Smooth muscle cell of the umbilical artery (primary cell): ENCODE measurements at places on chromosomes 16 and 17. TPM values are rescaled to one million over a fixed set of nuclear protein-coding genes. Genes with fewer than 3 reads are reported as not detected.

The MT1G gene
- not detected in 2 replicates for total RNA-seq

The GRB2 gene
- total RNA-seq = 83.1 and 102 TPM in 2 replicates

The KRTAP9-2 gene
- not detected in 2 replicates for total RNA-seq

The SLFN14 gene
- not detected in 2 replicates for total RNA-seq

The HID1 gene
- total RNA-seq = 0.18 and 0.30 TPM in 2 replicates

The CES1 gene
- 0.30 TPM in 1 of 2 replicates, not detected in the other for total RNA-seq

The HSPB9 gene
- 0.14 TPM in 1 of 2 replicates, not detected in the other for total RNA-seq

The TMC8 gene
- total RNA-seq = not detected in 2 replicates

The SMIM5 gene
- total RNA-seq = not detected in 2 replicates

The SIAH1 gene
- total RNA-seq = 21.2 and 37.4 TPM in 2 replicates

The PPL gene
- under 0.01 and 0.05 TPM in 2 replicates for total RNA-seq

The KRT31 gene
- not detected in 2 replicates for total RNA-seq

The KRT36 gene
- not detected in 2 replicates for total RNA-seq

The KRT32 gene
- total RNA-seq = 0.09 TPM in 1 of 2 replicates, not detected in the other

The CIBAR2 gene
- total RNA-seq = not detected in 2 replicates

The QRICH2 gene
- 4.8 and 5.1 TPM in 2 replicates for total RNA-seq

The CCT6B gene
- 0.51 and 1.2 TPM in 2 replicates for total RNA-seq

The CRYBA1 gene
- total RNA-seq = not detected in 2 replicates

The SRP68 gene
- 41.3 and 66.1 TPM in 2 replicates for total RNA-seq

The TEX14 gene
- under 0.01 and 0.05 TPM in 2 replicates for total RNA-seq

The KIF19 gene
- total RNA-seq = not detected in 2 replicates

The ZFPM1 gene
- total RNA-seq = 3.9 and 6.0 TPM in 2 replicates

The HP gene
- total RNA-seq = not detected in 2 replicates

The TEKT5 gene
- total RNA-seq = not detected in 2 replicates

The EXOC3L1 gene
- total RNA-seq = not detected in 2 replicates

The GPRC5C gene
- 0.09 and 0.89 TPM in 2 replicates for total RNA-seq

The GNGT2 gene
- not detected in 2 replicates for total RNA-seq

The GAS2L2 gene
- total RNA-seq = not detected in 2 replicates

The CA7 gene
- not detected in 2 replicates for total RNA-seq

The PIRT gene
- total RNA-seq = not detected in 2 replicates

The PRR35 gene
- total RNA-seq = not detected in 2 replicates

The DPH1 gene
- total RNA-seq = 20.2 and 28.5 TPM in 2 replicates

The IGFALS gene
- total RNA-seq = not detected in 2 replicates

The RASD1 gene
- total RNA-seq = 0.83 and 1.8 TPM in 2 replicates

The SPATA32 gene
- not detected in 2 replicates for total RNA-seq

The TMEM238L gene
- not detected in 2 replicates for total RNA-seq

The TERB1 gene
- under 0.01 TPM in 1 of 2 replicates, not detected in the other for total RNA-seq

The KRT33A gene
- not detected in 2 replicates for total RNA-seq

The RBL2 gene
- total RNA-seq = 48.2 and 63.2 TPM in 2 replicates

The GPR142 gene
- total RNA-seq = not detected in 2 replicates

The CDH3 gene
- under 0.01 and 0.14 TPM in 2 replicates for total RNA-seq

The JUP gene
- total RNA-seq = 12.8 and 32.9 TPM in 2 replicates

The TSC2 gene
- total RNA-seq = 60.9 and 71.0 TPM in 2 replicates

The HBQ1 gene
- total RNA-seq = not detected in 2 replicates

The PTX4 gene
- not detected in 2 replicates for total RNA-seq

The CES3 gene
- total RNA-seq = 0.65 and 0.89 TPM in 2 replicates

The KRTAP4-1 gene
- total RNA-seq = not detected in 2 replicates

The PRPSAP1 gene
- total RNA-seq = 42.5 and 46.5 TPM in 2 replicates
